Activated naive CD8-positive, alpha-beta T cell treated with anti-CD3 and anti-CD28 coated beads, Interleukin-2, amount 10 ng/mL, durations not matched to agents 7 days and 5 days (primary cell): ENCODE measurements at places on chromosomes 7 and 10. TPM values are rescaled to one million over a fixed set of nuclear protein-coding genes. Genes with fewer than 3 reads are reported as not detected.

DNA sequence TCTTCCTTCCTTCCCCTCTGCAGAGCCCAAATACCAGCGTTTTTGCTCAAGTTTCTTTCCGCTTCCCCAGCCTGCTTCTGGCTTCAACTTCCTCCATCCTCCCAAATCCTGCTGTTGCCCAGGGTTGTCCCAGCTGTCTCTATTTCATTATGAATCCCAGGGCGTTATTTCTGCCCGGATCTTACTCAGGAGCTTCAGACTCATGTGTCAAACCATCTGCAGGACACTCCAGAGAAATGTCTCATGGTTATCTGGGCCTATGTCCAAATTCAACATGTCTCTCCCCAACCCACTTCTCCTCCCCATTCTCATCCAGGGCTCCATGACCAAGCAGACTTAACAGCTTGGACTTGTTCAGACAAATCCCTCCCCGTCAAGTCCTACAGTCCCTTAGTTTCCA lies 15.6 kb downstream of the ARHGAP22 start:
- no peak overlapping the region for H3K27ac ChIP-seq
- peaks cover 4% of the 10 kb centered on the region for H3K4me1 ChIP-seq
- H3K36me3 ChIP-seq: no peaks in the 10 kb centered on the region

GRCh38 chr7:50448823-50449222 lies 1.3 kb downstream of the FIGNL1 start:
- DNase-seq: no peak
- peaks cover 44% of the 10 kb centered on the region for H3K4me1 ChIP-seq
- H3K36me3 ChIP-seq: peaks cover 25% of the 10 kb centered on the region
- peak overlapping the region; percentile 92 for H3K4me3 ChIP-seq

GRCh38 chr7:156494960-156495359 lies 145.6 kb upstream of the RNF32 start:
- H3K27me3 ChIP-seq: peaks cover 4% of the 10 kb centered on the region
- no peaks in the 10 kb centered on the region for H3K36me3 ChIP-seq
- H3K27ac ChIP-seq: no peak overlapping the region
- no peak overlapping the region for H3K4me3 ChIP-seq

DNA sequence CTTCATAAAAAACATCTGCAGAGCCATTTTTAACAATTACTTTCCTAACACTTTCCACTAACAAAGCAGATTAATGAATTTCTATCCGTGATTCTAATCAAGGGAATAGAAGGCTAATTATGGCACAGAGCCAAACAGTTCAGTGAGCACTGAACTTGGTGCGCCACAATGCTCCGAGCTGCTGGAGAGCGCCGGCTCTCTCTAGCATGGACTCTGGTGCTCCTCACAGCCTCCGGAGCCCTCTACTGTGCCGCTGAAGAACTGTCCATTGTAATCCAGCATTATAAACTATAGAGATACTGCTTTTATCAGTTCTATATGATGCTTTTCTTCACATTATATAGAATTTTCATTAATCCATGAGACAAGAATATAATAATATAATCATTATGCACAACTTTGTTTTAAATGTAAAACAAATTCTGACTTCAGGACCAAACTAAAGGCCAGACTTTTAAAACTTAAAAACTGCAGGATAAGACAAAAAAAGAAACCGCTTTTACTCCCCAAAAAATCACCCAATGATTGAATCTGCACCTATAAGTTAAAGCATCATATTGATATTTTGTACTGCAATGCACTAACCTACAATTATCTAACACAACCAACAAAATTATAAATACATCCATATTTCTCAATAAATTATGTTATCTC lies 123.6 kb downstream of the RNF32 start:
- H3K4me1 ChIP-seq: peaks cover 2% of the 10 kb centered on the region
- H3K27ac ChIP-seq: no peak overlapping the region
- no peaks in the 10 kb centered on the region for H3K27me3 ChIP-seq
- no peak for DNase-seq
- H3K4me3 ChIP-seq: no peak overlapping the region

- DNase-seq: no peak
- peaks cover 10% of the 10 kb centered on the region for H3K27me3 ChIP-seq
- H3K36me3 ChIP-seq: peaks cover 10% of the 10 kb centered on the region
- H3K4me3 ChIP-seq: peak overlapping the region; percentile 96
- peaks cover 25% of the 10 kb centered on the region for H3K4me1 ChIP-seq
Observed at GRCh38 chr10:104123397-104123796, 1.4 kb downstream of the SFR1 start.

DNA sequence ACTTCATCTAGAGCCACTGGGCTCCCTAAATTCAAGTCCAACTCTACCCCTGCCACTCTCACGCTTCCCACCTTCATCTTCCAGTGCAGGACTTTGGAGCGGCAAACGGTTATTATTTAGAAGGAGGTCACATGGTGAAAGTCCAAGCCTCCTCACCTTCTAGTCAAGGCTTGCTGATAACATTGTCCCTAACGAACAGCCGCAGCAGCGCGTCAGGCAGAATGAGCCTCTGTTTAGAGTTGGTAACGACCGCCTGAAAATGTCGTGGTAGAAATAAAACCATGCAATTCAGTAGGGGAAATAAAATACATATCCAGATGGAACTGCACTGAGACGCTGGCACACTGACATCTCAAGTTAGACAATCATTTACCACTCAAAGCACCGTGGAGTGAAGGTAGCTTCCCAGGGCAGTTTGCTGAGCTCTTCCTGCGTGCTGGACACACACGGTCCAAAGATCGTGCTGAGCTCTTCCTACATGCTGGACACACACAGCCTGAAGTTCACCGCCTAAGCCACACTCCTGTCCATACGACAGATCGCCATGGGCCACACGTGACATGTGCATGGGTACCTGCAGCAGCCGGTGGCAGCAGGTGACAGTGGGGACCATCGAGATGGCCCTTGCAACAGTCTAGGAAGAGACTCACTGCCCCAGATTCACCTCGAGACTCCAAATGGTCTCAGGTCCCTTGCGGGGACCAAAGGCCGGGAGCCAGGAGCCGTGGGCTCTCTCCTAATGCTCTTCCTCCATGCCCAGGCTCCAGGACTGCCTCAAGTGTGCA lies 323.5 kb downstream of the PTPRN2 start:
- no peak overlapping the region for H3K27ac ChIP-seq
- no peaks in the 10 kb centered on the region for H3K4me1 ChIP-seq
- H3K36me3 ChIP-seq: no peaks in the 10 kb centered on the region
- peak; percentile 7 for DNase-seq

DNA sequence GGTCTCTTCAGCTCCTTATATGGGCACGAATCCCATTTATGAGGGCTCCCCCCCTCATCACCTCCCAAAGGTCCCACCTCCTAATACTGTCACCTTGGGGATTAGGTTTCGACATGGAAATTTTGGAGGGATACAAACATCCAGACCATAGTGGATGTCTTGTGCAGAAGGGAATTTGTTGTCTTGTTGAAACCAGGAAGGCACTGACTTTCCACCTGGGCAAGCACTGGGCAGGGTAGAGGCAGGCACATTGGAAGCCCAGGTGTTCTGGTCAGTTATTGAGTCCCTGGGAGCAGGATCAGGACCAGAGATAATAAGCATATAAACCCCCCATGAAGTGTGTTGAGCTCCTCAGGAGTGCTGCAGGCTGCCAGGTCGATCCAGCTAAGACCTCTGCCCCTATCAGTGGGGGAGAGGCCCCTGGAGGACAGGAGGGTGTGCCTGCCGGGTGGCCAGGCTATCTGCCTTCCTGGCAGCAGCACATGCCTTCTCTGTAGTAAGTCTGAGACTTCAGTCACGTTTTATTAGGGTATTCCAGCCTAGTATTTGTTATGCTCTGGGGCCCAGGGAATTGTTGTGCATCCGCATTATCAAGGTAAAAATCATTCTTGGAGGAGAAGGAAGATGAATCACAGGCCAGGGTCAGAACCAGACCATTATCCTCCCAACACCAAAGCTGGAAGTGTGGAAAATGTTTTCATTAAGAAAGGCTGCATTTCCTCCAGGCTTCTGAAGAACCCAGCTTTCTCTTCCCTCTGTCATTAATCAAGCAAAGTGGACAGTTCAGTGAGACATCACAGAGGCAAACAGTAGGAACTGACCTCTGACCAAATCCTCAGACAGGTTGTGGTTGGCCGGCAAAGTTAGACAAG lies 503.1 kb downstream of the GRID1 start:
- H3K36me3 ChIP-seq: no peaks in the 10 kb centered on the region
- no peaks in the 10 kb centered on the region for H3K4me1 ChIP-seq
- H3K4me3 ChIP-seq: no peak overlapping the region
- no peak overlapping the region for H3K27ac ChIP-seq

DNA sequence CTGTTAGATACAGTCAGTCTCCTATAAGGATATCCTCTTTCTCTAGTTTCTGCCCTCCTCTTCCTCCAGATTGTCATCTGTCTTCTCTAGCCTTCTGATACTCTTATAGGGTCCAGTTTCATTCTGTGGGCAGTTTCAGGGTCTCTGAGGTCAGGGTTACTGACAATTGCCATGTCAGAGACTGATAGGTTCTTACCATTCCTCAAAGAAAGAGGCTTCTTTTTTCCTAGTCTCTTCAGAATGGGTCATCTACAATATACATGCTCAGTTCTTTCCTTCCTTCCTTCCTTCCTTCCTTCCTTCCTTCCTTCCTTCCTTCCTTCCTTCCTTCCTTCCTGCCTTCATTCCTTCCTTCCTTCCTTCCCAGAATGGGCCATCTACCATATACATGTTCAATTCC lies 48.1 kb upstream of the TAS2R16 start:
- no peak for DNase-seq
- H3K36me3 ChIP-seq: no peaks in the 10 kb centered on the region
- H3K27ac ChIP-seq: no peak overlapping the region

DNA sequence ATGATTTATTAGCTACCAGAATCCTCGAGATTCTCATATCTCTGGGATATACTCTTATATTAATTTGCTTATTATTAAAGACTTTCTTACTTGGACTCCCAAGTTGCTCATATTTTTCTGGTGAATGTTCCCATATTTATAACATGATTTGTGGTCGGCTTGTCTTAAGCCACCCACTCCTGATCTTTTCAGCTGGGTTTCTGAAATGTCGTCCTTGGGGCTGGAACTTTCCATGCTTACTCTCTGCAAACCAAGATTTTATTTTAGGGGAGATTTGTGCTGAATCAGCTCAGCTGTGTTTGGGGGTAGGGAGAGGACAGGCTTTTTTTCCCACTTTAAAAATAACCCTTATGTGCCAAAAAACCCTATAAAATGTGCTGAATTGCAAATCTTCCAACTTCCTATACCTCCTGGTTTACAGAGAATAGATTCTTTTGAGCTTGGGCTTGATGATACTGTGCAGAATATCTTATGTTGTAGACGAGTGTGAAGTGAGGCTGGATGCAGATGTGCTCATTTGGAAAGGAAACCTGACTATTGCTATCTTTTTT lies 162.1 kb downstream of the SND1 start:
- H3K27me3 ChIP-seq: no peaks in the 10 kb centered on the region
- no peak for DNase-seq
- peaks cover 4% of the 10 kb centered on the region for H3K4me1 ChIP-seq
- H3K36me3 ChIP-seq: peaks cover 15% of the 10 kb centered on the region
- H3K27ac ChIP-seq: no peak overlapping the region

DNA sequence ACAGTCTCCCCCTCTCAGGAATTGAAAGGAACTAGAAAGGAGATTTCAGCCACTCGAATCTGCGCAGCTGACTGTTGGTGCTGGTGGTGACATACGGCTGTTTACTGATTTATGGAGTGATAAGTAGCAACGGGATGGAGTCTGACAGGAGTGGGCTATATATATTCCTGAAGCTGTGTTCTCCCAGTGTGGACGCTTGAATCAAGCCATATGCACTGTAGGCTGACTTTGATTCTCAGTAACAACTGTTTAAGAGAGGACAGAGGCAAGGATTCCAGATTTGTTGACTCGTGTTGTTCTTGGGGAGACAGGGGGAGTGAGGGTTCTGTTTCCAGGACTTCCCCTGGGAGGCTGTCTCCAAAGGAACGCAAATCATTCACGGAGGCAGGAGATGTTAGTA lies 260.1 kb upstream of the AUTS2 start:
- no peaks in the 10 kb centered on the region for H3K36me3 ChIP-seq
- H3K4me3 ChIP-seq: no peak overlapping the region
- no peak for DNase-seq
- H3K27ac ChIP-seq: no peak overlapping the region

- peaks cover 34% of the 10 kb centered on the region for H3K27me3 ChIP-seq
- no peaks in the 10 kb centered on the region for H3K36me3 ChIP-seq
- no peak overlapping the region for H3K27ac ChIP-seq
- H3K4me3 ChIP-seq: no peak overlapping the region
Observed at GRCh38 chr10:4512671-4513240, 313.3 kb upstream of the AKR1E2 start.

DNA sequence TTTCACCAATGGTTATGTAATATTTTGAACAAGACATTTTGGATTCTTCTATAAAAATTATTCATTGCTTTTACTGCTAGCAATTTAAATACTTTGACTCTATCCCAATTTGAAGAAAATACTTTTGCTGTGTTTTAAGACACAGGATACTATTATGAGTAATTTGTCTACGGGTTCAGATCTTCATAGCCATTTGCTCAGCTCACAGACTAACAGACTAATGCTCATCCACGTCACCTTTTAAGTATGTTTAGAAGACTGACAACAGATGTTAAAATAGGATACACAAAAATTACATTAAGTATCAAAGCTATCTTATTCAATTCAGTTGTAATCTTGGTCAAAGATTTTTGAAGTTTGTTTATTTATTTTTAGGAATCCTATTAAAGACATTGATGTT lies 251.3 kb upstream of the CHRM2 start:
- H3K27me3 ChIP-seq: no peaks in the 10 kb centered on the region
- no peak overlapping the region for H3K27ac ChIP-seq
- no peaks in the 10 kb centered on the region for H3K36me3 ChIP-seq
- no peaks in the 10 kb centered on the region for H3K4me1 ChIP-seq
- no peak for DNase-seq
- no peak overlapping the region for H3K4me3 ChIP-seq

GRCh38 chr10:34638406-34639054 lies 176.6 kb downstream of the PARD3 start:
- H3K36me3 ChIP-seq: no peaks in the 10 kb centered on the region
- DNase-seq: peak; percentile 46
- H3K4me3 ChIP-seq: no peak overlapping the region

GRCh38 chr7:24406053-24406788 lies 122.2 kb downstream of the NPY start:
- no peak overlapping the region for H3K27ac ChIP-seq
- peaks cover 4% of the 10 kb centered on the region for H3K27me3 ChIP-seq
- DNase-seq: no peak
- H3K4me3 ChIP-seq: no peak overlapping the region

The ZWINT gene
- 67.1 TPM for total RNA-seq

The GARIN1A gene
- total RNA-seq: 0.88 TPM

The GNGT1 gene
- not detected for total RNA-seq

The BAG3 gene
- total RNA-seq: 15.0 TPM

The ITPRID1 gene
- total RNA-seq: not detected

The ABCC2 gene
- total RNA-seq: 2.4 TPM

The CCDC172 gene
- not detected for total RNA-seq

The ELAPOR2 gene
- total RNA-seq: 2.9 TPM

The CALHM3 gene
- 0.17 TPM for total RNA-seq

The PILRB gene
- total RNA-seq: 96.4 TPM

The ANKRD1 gene
- not detected for total RNA-seq
